ENCODE measurements at places on chromosomes 1 and 21. TPM values are rescaled to one million over a fixed set of nuclear protein-coding genes. Genes with fewer than 3 reads are reported as not detected.

Gene LINGO4
- polyA plus RNA-seq: not detected

Gene LAX1
- polyA plus RNA-seq: not detected

DNA sequence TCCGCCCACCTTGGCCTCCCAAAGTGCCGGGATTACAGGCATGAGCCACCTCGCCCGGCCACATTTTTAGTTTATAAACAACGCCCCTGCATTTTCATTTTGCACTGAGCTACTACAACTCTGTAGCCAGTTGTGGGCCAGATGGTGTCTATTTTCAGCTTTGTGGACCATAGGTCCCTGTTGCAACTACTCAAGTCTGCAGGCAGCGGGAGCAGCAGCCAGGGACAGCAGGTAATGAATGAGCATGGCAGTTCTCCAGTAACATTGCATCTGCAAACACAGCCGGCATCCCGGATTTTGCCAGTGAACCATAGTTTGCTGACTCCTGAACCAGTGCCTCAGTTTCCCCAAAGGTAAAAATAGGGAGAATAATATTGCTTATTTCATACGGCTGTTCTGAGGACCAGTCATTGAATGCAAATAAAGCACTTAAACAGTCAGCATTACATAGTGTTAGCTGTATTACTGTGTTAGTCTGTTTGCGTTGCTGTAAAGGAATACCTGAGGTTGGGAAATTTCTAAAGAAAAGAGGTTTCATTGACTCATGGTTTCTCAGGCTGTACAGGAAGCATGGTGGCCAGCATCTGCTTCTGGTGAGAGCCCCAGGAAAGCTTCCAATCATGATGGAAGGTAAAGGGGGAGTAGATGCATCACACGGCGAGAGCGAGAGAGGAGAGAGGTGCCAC, 65.5 kb upstream of the SLC45A1 start:
- no peak for DNase-seq

Gene COL11A1
- polyA plus RNA-seq: 13.3 TPM

Gene PTPN7
- polyA plus RNA-seq: not detected

GRCh38 chr1:37261129-37261528, 213.3 kb upstream of the ZC3H12A start:
- DNase-seq: no peak

DNA sequence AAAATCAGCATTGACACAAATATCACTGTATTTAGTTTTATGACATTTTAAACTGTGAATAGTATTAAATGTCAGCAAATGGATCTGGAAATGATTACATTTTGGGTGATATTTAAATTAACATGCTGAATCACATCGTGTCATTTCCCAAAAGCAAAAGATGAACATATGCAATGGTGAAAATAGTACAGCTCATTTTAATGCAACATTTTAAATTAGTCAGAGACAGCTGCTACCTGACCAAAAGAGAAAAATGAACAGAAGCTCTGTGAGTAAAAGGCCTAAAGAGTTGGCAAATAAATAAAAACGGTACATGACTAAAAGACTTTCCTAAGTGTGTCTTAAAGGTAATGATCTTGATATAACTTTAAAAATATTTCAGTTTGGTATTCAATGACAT, 86.0 kb upstream of the GNG4 start:
- no peak for DNase-seq

- peak; percentile 69 for DNase-seq
Measured at GRCh38 chr21:34510148-34511142, 1.6 kb downstream of the KCNE1 start.

DNA sequence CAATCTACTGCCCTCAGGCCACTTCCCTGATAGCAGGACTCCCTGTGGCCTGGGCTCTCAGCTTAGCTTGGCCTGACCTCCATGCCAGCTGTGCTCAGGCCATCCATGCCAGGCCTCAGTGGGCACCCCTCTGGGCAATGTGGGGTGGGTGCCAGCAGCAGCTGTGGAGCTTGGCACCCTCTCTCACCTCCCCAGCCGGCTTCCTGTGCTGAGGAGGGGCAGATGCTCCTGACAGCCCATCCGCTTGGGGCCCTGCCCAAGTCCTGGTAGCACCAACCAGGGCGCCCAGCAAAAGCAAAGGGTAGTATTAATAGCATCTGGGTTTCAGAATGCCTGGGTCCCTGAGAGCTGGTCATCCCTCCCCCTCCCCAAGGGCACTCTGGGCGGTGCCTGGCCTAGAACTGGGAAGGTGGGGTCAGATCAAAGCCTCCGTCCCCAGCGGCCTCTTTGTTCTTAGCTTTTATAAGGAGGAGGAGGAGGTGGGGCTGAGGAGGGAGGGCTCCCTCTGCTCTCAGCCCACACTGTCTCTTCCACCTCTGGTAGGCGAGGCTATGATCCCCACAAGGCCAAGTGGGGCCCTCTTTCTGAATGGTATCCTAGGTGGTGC, 6.1 kb downstream of the EFNA4 start:
- no peak for DNase-seq

GRCh38 chr1:152502496-152503180, 8.0 kb upstream of the LCE5A start:
- DNase-seq: peak; percentile 84

DNA sequence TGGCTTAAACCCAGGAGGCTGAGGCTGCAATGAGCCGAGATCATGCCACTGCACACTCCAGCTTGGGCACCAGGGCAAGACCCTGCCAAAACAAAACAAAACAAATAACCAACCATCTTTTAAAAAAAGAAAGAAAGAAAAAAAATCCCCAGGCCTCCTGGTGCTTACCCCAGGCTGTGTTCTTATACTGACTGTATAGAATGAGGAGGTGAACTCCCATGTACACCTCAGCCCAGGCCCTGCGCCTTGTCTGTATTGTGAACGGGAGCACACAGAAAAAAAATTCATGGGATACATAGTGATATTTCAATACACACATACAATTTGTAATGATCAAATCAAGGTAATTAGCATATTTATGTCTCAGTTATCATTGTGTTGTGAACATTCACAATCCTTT, 14.1 kb downstream of the RPL5 start:
- no peak for DNase-seq

DNA sequence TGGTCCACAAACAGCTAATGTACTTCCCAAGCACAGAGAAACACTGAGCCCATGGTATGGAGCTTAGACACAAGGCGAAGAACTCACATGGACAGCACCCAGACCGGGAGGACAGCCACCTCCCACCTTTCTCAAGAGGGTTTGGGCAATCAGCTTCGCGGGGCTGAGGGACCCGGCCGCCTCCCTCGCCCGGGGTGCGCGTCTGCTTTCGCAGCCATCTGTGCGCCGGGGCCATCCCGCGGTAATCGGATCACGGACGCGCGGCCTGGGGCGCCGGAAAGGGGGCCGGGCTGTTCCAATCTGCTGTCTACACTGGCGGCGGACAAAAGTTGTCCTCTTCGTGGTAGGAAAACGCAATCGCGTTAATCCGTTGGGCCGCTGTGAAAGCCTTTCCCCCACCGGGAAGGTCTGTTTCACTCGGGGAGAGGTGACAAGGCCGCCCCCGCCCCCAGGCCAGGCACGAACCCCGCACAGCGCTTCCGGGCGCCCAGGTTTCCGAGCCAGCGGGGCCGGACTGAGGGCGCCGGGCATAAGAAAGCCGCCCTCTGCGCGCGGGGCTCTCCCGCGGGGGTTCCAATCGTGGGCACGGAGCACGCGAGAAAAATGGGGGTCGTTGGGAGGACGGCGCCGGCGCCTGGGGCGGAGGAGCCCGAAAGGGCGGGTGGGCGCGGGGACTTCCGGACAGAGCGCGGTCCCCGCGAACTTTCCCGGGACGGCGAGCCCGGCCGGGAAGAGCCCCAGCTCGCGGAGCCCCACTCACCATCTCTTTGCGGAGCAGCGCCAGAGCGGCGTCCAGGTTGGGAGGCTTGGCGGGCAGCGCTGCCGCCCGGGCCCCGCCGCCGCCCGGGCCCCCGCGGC, 664 bp downstream of the FAM89A start:
- DNase-seq: peak; percentile 46

GRCh38 chr1:36070349-36070748, 13.5 kb upstream of the TEKT2 start:
- DNase-seq: no peak

GRCh38 chr1:67110352-67110751, 24.4 kb downstream of the C1orf141 start:
- DNase-seq: no peak

GRCh38 chr1:162844153-162844552, 16.8 kb downstream of the CCDC190 start:
- no peak for DNase-seq

- DNase-seq: no peak
Measured at GRCh38 chr1:180232521-180233043, 2.5 kb downstream of the LHX4 start.
